Activated CD8-positive, alpha-beta T cell treated with anti-CD3 and anti-CD28 coated beads for 36 hours (primary cell): ENCODE measurements at places on chromosomes 6 and 20.
A peak's percentile ranks its signal among the peaks of the same experiment; 100 is the strongest.

DNA sequence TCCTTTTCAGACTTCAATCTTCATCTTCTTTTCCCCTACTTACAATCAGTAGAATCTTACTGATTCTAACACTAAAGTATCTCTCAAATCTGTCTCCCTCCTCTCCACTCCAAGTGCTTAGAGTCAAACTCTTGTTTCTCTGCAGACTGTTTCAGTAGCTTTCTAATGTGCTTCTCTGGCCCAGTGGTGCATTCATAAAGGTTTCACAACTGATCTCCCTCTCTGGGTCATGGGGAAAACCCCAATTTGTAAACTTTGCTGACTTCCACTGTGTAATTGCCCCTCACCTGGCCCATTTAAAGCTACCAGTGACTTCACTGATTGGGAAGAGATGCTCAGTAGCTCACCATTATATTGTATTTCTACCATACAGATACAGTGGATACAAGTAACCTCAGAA, 183.6 kb downstream of the FAXC start:
- DNase-seq: no peak

DNA sequence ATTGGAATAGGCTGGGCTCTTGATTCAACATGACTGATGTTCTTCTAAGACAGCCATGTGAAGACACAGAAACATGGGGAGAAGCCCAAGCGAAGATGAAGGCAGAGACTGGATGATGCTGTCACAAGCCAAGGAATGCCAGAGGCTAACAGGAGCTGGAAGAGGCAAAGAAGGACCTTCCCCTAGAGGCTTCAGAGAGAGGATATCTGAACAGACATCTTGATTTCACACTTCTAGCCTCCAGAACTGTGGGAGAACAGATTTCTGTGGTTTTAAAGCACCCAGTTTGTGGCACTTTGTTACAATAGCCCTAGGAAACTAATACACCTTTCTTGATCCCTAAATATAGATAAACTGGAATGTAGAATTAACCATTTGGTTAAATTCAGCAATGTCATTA, 127.0 kb downstream of the EDN1 start:
- no peak for DNase-seq

GRCh38 chr20:58254890-58255289, 26.4 kb upstream of the ANKRD60 start:
- DNase-seq: no peak

GRCh38 chr20:44642203-44643153, 9.0 kb downstream of the ADA start:
- DNase-seq: peak; percentile 52

DNA sequence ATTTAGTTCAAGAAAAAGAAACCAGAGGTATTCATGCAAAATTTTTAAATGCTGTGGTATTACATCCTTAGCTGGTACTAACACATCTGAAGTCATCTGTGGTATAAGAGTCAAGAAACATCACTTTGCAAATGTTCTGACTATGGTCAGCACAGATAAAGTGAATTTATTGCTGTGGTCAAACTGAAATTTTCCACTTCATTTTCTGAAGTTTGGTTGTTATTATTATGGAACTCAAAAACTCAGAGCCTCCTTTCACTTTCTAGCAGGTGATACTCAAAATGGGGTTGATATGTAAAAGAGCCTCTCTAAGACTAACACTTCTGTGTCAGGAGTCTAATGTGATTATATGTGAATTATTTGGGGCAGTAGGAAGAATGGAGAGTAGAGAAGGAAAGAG, 257.8 kb downstream of the RNGTT start:
- no peak for DNase-seq

GRCh38 chr20:50911716-50912115, 19.5 kb downstream of the ADNP start:
- DNase-seq: no peak

- no peak for DNase-seq
These were observed 625.7 kb upstream of the PTCHD4 start for GRCh38 chr6:48736501-48737206.

DNA sequence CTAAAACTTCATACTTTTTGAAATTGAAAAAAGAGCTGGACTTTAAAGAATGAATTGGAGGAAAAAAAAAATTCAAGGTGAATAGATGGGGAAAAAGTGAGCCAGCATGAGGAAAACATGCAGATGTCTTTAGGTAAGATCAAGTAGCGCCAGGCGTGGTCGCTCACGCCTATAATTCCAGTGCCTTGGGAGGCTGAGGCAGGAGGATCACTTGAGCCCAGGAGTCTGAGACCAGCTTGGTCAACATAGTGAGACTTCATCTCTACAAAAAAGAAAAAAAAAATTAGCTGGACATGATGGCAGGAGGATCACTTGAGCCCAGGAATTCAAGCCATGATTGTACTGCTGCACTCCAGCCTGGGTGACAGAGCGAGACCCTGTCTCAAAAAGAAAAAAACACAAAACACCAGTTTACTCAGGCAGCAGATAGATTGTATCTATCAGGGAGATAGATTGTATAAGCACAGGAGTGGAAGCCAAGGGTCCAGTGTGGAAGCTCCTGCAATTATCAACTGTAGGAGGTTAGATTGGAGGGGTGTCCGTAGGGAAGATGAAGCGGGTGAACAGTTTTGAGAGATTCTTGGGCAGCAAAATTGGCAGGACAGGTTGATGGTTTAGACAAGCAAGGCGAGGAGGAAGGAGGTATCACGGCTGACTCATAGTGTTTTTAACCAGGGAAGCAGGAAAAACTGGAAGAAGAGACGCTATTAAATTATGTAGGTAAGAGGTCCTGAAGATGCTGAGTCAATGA, 97.6 kb upstream of the ZNF217 start:
- no peak for DNase-seq

GRCh38 chr20:12276011-12276673, 358.4 kb downstream of the BTBD3 start:
- DNase-seq: no peak

GRCh38 chr6:40313582-40313981, 273.6 kb downstream of the LRFN2 start:
- DNase-seq: no peak

DNA sequence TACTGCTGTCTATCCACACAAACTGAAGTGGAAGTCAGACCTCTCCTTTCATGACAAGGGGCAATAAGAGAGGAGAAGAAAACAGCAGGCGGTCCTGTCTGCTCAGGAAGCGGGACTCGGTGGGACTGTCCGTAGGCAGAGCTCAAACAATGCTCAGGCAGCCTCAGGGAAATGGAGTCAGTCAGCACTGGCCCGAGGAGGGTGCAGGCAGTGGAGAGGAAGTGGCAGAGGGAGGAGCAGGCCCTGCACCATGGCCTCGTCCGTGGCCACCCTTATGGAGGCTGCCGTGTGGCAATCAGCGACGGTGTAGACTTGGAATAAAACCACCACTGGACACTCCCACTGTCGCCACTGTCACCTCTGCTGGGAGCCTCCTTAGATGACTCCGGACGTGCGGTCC, 19.6 kb downstream of the FOXC1 start:
- no peak for DNase-seq

DNA sequence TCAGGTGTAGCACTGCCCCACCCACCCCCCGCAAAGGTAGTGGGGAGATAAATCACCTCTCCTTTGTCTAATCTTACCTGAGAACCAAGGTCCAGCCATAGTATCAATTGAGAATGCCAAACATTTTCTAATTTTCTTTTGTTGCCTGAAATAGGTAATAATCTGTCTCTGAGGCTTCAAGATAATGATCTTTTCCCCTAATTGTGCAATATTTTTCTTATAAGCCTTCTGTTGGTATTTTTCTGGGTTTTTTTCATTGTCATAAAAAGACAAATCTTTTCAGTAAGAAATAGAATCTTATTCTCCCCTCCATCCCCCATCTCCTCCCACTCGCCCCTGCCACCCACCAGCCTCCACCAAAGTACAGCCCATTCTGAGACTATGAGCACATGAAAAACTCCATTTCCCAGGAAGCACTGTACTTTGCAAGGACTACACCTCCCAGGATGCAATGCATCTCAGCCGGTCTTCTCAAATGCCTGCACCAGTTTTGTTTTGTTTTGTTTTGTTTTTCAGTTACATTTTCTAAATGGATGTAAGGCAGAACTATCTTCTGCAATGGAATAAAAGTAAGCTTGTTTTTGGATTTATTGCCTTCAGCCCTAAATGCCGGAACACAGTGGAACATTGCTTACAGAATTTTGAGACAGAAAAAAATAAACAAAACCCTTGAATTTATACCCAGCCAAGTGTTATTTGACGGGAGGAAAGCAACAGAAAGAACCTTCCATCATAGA, 268.0 kb downstream of the TFAP2A start:
- peak; percentile 27 for DNase-seq

DNA sequence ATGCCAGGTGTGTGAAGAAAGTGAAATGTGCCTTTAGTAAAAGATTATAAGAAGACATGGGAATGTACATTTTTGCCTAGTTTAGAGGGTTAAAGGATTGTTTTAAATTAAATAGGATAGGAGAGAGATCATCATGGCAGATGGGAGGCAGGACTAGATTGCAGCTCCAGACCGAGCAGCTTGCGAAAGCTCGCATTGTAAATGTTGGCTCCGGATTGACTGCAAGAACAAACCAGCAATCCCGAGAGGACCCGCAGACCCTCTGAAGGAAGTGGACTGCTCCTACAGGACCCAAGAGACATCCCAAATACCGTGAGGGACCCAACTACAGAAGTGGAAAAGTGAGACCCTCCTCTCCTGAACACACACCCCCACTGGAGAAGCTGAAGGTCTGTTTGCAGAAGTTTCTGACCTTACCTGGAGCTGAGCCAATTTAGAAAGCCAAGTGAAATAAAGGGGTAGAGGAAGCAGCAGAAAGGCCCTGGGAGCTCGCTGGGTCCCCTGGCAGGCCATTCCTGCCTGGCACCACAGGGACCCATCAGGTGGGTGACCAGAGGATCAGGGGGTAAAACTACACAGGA, 30.0 kb upstream of the TPD52L1 start:
- DNase-seq: no peak

DNA sequence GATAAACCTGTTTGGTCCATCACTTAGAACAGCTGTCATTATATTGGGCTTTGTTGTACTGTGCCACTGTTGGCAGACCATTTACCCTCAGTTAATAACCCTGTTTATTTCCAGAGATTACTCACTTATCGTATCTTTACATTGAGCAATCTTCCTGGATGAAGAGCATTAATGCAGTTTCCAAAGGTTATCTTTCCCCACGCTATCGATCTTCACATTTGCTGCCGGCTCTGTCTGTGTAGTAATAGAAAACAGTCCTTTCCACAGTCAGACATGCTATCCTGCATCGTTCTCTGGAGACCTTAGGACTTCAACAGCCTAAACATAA, 27.4 kb downstream of the GHRH start:
- no peak for DNase-seq

DNA sequence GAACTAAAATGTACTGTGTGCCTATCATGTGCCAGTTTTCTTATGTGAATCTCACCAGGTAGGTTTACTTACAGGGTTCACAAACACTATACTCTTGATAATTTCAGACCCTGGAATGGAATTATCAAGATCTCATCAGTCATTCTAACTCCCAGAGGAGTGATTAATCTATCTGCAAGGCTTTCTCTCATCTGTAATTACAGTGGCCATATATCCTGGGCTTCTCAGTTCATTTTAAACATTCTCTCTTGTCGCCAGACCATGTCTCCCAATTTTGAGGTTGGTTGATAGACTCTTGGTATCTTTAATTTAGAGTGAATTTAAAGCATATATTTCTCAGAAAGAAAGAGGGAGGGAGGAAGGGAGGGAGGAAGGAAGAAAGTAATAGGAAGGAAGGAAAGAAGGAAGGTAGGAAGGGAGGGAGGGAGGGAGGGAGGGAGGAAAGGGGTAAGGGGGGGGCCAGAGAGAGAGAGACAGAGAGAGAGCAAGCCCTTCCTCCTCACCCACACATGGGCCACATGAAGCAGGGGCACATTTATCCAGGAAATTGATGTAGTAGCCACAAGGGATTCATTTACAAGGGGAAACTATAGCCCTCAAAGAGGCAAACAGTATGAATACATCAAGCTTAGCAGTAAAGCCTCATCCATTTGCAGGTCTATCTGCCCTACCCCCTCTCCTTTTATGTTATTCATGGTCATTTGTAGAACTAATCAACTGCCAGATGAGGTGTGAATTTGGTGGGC, 25.8 kb upstream of the NRSN1 start:
- DNase-seq: no peak

DNA sequence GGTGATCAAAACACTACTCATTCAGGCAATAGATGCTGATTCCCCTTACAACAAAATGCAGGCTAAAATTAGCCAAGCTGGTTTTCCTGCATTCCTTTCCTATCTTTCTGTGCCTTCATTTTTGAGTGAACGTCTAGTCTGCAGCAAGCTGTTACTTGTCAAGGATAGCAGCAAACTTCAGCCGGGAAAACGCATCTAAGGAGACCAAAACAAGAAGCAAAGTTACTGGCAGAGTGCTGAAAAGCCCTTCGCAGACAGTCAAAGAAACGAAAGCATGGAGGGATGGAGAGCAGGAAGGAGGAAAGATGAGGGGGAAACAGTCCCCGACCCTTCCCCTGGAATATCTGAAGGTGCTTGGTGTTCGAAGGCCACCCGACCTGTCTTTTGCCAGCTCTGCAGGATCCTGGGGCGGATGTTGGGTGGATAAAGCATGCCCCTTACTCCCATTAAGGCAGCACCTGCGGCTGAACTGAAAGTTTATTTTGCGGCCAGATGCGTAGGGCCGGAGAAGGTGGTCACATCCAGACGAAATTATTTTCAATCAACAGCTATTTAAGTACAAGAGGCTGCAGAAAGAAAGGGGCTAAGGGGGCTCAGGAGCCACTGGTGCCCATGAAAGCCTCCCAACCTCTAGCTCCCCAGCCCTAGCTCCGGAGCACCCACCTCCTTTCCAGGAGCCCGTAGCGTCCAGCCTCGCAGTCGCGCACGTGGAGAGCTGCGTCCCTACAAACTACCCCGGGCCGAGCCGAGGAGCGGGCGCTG, 538 bp downstream of the FERMT1 start:
- DNase-seq: no peak

GRCh38 chr6:136324686-136325380, 35.2 kb upstream of the BCLAF1 start:
- DNase-seq: no peak

GRCh38 chr6:134707342-134708031, 242.4 kb downstream of the ALDH8A1 start:
- DNase-seq: no peak

- DNase-seq: no peak
These were observed 52.9 kb upstream of the HDDC2 start for GRCh38 chr6:125354649-125355048.

DNA sequence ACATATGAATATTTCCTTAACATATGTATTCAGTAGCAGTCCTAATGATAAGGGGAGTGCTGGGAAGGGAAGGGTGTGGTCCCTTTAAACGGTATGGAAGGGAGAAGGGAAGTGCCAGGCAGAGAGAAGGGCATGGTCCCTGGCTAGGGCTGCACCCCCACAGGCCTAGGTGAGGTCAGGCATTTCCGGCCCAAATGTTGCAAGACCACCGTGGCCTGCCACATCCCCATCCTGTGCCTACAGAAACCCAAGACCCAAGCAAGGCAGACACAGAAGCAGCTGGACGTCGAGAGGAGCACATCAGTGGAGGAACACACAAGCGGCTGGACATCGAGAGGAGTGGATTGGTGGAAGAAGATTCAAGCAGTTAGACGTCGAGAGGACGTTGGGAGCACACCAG, 5.9 kb downstream of the RRAGD start:
- no peak for DNase-seq

- DNase-seq: no peak
These were observed 125.2 kb downstream of the EDN3 start for GRCh38 chr20:59425572-59425971.

GRCh38 chr6:131657630-131658111, 20.6 kb downstream of the ENPP3 start:
- DNase-seq: no peak

GRCh38 chr6:150301846-150302519, 66.8 kb upstream of the IYD start:
- DNase-seq: peak; percentile 31

GRCh38 chr6:28330041-28330440, 5.9 kb downstream of the ZSCAN31 start:
- DNase-seq: no peak

GRCh38 chr6:143222801-143223231, 162.1 kb downstream of the AIG1 start:
- no peak for DNase-seq
